ENCODE measurements at places on chromosomes 3 and 15. TPM values are rescaled to one million over a fixed set of nuclear protein-coding genes. Genes with fewer than 3 reads are reported as not detected.

- DNase-seq = no peak
- H3K27me3 ChIP-seq = no peaks in the 10 kb centered on the region
- no peaks in the 10 kb centered on the region for H3K36me3 ChIP-seq
- H3K4me3 ChIP-seq = no peak overlapping the region
- no peak overlapping the region for H3K27ac ChIP-seq
These were observed 316.5 kb upstream of the ADAMTS9 start for GRCh38 chr3:65004306-65004705.

DNA sequence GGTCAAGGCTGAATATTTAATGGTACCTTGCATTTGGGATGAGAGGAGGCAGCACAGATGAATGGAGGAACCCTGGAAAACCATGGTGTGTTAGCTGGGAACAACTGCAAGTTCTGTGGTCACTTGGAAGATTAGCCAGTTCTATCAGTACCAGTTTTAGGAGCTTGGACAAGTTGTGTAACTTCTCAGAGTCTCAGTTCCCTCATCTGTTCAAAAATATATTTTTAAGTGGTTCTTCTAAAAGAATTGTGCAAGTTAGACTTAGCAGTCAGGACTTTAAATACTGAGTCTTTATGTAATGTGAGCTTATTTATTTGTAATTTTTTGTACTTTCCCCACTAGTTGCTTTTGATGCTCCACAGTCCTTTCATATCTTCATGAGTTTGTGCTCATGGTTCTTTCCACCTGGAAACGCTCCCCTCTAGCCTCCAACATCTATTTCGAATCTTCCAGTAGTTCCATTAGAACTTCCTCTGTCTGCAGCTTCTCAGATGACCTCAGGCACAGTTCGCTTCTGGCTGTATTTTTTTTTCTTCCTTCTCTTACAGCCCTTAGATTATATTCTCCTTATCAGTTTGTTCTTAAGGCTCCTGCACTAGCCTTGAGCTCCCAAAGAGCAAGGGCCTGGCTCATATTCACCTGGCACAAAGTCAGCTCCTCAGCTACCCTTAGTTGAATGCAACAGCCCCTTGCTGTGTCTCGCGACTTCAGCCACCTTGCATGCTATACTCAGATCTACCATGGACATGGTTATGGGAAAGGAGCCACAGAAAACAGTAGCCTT, 27.1 kb downstream of the ITPR1 start:
- no peak overlapping the region for H3K4me3 ChIP-seq
- no peak overlapping the region for H3K27ac ChIP-seq
- no peak for DNase-seq
- peaks cover 73% of the 10 kb centered on the region for H3K4me1 ChIP-seq
- H3K27me3 ChIP-seq = no peaks in the 10 kb centered on the region

Gene PRSS50
- total RNA-seq = 0.32 TPM

- H3K4me1 ChIP-seq = peaks cover 15% of the 10 kb centered on the region
- H3K4me3 ChIP-seq = peak overlapping the region; percentile 59
- peak; percentile 94 for DNase-seq
- H3K27ac ChIP-seq = no peak overlapping the region
- H3K36me3 ChIP-seq = no peaks in the 10 kb centered on the region
These were observed 32.8 kb downstream of the DNASE1L3 start for GRCh38 chr3:58177747-58178527.

Gene HYAL1
- 95.0 TPM for total RNA-seq

DNA sequence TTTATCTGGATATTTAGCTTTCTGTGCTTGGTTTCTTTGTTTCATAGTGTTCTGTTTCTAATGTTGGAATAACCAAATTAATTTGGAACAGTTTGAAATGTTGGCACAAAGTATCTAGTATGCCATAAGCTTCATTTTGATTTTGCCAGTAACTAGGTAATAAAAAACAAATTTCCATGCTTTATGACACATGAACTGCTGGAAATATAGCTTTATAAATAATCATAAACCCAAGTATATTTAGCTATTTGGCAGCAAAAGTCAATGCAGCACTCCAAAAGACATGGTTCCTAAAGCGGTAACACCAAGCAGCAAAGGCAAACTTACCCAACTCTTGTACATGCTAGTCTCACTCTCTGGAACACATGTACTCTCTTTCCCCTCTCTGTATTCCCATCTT, 106.0 kb upstream of the CCNL1 start:
- H3K27ac ChIP-seq = no peak overlapping the region
- no peaks in the 10 kb centered on the region for H3K36me3 ChIP-seq
- no peak overlapping the region for H3K4me3 ChIP-seq
- DNase-seq = no peak
- no peaks in the 10 kb centered on the region for H3K27me3 ChIP-seq

GRCh38 chr3:129005526-129006303, 4.6 kb downstream of the EFCC1 start:
- H3K36me3 ChIP-seq = no peaks in the 10 kb centered on the region
- peak; percentile 55 for DNase-seq
- H3K27ac ChIP-seq = no peak overlapping the region
- H3K4me1 ChIP-seq = peaks cover 35% of the 10 kb centered on the region
- H3K27me3 ChIP-seq = peaks cover 14% of the 10 kb centered on the region

Gene GPR149
- not detected for total RNA-seq

DNA sequence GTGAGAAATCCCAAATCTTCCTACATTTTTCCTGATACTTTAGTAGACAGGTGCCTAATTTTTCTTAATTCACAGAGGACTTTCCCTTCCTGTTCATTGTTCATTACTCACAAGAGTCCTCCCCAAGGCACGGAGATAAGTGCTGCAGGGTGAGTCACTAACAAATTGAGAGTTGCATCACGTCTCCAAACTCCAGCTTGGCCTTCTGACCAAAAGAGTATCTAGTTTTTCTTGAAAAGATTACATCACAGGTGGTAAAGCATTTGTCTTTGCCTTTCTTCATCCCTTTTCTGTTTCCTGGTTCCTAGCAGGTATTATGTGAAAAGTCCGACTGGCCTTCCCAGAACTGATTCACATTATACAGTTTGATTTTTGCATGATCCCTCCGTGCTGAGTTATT, 24.9 kb upstream of the RASGRP1 start:
- no peaks in the 10 kb centered on the region for H3K4me1 ChIP-seq
- no peak overlapping the region for H3K27ac ChIP-seq
- H3K4me3 ChIP-seq = no peak overlapping the region
- H3K27me3 ChIP-seq = no peaks in the 10 kb centered on the region
- H3K36me3 ChIP-seq = no peaks in the 10 kb centered on the region

DNA sequence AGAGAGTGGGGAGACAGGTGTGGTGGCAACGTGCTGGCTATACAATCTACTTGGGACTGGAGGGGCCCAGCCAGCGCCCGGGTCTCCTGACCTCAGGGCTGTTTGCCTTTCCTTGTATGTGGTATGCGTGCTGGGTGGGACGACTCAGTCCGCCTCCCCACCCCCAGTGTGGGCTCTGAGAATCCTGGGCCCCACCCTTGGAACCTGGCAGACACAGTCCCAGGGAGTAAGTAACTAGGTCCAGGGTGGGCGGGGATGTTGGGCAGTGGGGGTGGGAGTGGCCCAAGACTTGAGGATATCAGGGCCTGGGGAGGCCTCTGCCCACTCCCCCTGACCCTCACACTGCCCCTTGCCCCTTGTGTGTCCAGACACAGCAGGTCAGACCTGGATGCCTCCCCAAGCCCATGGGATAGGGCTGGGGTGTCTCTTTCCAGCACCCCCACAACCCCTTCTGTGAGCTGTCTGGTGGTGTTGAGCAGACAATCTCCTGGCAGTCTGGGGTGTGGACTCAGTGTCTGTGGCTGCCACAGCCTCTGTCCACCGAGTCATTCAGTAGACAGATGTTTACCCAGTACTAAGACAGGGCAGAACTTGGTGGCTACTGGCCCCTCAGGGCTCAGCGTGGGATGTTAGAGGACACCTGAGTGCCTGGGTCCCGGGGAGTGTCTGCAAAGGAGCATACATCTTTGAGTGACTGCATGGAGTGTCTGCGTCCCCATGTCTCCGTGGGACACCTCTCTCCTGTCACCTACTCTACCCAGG, 1.3 kb downstream of the CHST13 start:
- no peak overlapping the region for H3K27ac ChIP-seq
- DNase-seq = peak; percentile 16
- no peaks in the 10 kb centered on the region for H3K36me3 ChIP-seq
- H3K4me3 ChIP-seq = no peak overlapping the region

- H3K36me3 ChIP-seq = no peaks in the 10 kb centered on the region
- no peaks in the 10 kb centered on the region for H3K27me3 ChIP-seq
- no peak for DNase-seq
These were observed 102.0 kb upstream of the IGSF10 start for GRCh38 chr3:151562891-151563290.

DNA sequence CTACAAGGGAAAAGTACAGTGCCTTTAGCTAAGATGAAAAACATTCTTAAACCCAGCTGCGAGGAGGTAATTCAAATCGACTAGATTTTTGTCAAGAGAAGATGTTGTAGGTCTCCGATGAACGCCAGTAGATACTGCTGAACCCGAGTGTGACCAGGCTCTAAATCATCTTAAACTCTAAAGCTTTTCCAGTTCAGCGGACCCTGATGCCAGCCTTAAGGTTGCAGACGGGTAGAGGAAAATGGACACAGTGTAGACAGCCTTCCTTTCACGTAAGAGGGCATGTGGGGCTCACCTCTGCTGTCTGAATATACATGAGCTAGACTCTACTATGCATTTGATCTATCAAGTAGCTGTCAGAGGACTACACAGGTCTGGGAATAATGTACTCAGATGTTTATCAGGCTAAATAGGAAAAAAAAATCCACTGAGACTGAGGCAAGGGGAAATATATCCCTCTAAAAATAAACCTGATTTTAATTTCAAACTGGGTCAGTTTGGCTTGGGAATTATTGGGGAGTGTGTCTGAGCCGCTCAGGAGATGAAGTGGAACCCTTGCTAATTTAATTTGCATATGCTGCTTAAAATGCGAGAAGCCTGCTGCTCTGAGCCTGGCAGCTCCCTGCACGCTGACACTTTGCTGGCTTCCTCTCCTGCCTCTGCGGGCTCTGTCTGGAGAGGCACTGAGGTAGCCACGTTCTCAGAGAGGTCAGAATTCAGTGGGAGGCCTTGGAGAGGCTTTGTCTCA, 151.9 kb downstream of the CADPS start:
- H3K27me3 ChIP-seq = no peaks in the 10 kb centered on the region
- no peak overlapping the region for H3K4me3 ChIP-seq
- no peaks in the 10 kb centered on the region for H3K4me1 ChIP-seq
- H3K27ac ChIP-seq = no peak overlapping the region

Gene AP3B2
- total RNA-seq = 0.60 TPM

- peaks cover 5% of the 10 kb centered on the region for H3K36me3 ChIP-seq
- H3K27ac ChIP-seq = no peak overlapping the region
- peaks cover 10% of the 10 kb centered on the region for H3K4me1 ChIP-seq
- H3K4me3 ChIP-seq = peak overlapping the region; percentile 99
- no peak for DNase-seq
These were observed 1.2 kb downstream of the BRPF1 start for GRCh38 chr3:9732740-9733115.

- no peak overlapping the region for H3K27ac ChIP-seq
- no peaks in the 10 kb centered on the region for H3K27me3 ChIP-seq
- no peak for DNase-seq
- H3K4me3 ChIP-seq = no peak overlapping the region
- H3K4me1 ChIP-seq = peaks cover 1% of the 10 kb centered on the region
- H3K36me3 ChIP-seq = peaks cover 25% of the 10 kb centered on the region
These were observed 36.8 kb downstream of the DAG1 start for GRCh38 chr3:49506906-49507305.

Gene GOLGA8S
- total RNA-seq = 0.72 TPM

DNA sequence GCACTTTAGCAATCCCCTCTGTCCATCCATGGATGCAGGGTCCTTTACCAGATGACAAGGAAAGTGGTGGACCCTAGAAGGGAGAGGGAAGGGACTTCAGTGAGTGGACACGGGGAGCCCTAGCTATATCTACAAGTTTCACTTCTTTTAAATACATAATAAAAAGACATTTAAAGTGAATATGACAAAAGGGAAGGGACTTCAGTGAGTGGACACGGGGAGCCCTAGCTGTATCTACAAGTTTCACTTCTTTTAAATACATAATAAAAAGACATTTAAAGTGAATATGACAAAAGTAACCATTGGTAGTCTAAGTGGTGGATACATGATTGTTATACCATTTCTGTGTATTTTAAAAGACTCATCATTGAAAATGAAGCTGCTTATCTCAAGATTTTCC, 81.9 kb upstream of the HES1 start:
- H3K4me3 ChIP-seq = no peak overlapping the region
- no peaks in the 10 kb centered on the region for H3K27me3 ChIP-seq
- H3K36me3 ChIP-seq = no peaks in the 10 kb centered on the region

DNA sequence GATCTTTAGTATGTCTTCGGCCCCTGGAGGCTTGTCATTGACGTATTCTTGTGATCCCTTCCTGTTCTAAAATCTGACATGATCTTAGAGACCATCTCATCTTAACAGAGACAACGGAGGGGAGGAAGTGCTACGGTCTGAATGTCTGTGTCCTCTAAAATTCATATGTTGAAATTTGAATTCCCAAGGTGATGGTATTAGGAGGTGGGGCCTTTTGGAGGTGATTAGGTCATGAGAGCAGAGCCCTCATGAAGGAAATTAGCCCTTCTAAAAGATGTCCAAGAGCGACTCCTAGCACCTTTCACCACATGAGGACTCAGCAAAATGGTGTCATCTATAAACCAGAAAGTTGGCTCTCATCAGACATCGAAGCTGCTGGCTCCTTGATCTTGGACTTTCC, 233.2 kb upstream of the CMC1 start:
- no peaks in the 10 kb centered on the region for H3K27me3 ChIP-seq
- no peaks in the 10 kb centered on the region for H3K36me3 ChIP-seq
- H3K4me3 ChIP-seq = no peak overlapping the region
- H3K27ac ChIP-seq = peak overlapping the region; percentile 33
- DNase-seq = no peak
- H3K4me1 ChIP-seq = no peaks in the 10 kb centered on the region

Gene TMEM40
- 4.2 TPM for total RNA-seq

GRCh38 chr15:24763891-24764290, 88.3 kb downstream of the NPAP1 start:
- no peak overlapping the region for H3K4me3 ChIP-seq
- H3K36me3 ChIP-seq = no peaks in the 10 kb centered on the region
- no peaks in the 10 kb centered on the region for H3K27me3 ChIP-seq
- no peak overlapping the region for H3K27ac ChIP-seq
- H3K4me1 ChIP-seq = no peaks in the 10 kb centered on the region

DNA sequence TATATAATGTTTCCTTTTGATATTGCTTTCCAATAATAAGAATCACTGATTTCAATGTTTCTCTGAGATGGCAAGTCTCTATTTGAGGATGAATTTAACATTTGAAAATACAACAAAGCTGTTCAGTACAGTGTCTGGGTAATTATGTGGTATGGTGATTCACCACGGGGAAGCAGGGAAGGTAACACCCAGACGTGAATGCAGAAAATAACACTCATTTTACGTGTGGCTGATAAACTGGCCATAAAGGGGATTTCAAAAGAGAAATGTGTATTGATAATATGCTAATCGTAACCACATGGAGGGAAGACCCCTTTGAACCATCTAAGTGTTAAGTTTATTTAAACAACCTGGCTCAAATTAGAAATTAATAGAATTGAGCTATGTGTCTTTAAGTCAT, 344.6 kb downstream of the GRM7 start:
- H3K27ac ChIP-seq = no peak overlapping the region
- no peaks in the 10 kb centered on the region for H3K27me3 ChIP-seq
- no peaks in the 10 kb centered on the region for H3K4me1 ChIP-seq
- H3K36me3 ChIP-seq = no peaks in the 10 kb centered on the region
- no peak for DNase-seq
- no peak overlapping the region for H3K4me3 ChIP-seq
